Activated B cell treated with CpG ODN at 0.5 μM for 24 hours (primary cell): ENCODE measurements at places on chromosomes 11 and 22. TPM values are rescaled to one million over a fixed set of nuclear protein-coding genes. Genes with fewer than 3 reads are reported as not detected.

CECR2 gene
- total RNA-seq: 1.6 and 2.5 TPM in 2 replicates

PHOX2A gene
- total RNA-seq: not detected in 2 replicates

OVOL1 gene
- total RNA-seq: 0.09 and 0.29 TPM in 2 replicates

DNA sequence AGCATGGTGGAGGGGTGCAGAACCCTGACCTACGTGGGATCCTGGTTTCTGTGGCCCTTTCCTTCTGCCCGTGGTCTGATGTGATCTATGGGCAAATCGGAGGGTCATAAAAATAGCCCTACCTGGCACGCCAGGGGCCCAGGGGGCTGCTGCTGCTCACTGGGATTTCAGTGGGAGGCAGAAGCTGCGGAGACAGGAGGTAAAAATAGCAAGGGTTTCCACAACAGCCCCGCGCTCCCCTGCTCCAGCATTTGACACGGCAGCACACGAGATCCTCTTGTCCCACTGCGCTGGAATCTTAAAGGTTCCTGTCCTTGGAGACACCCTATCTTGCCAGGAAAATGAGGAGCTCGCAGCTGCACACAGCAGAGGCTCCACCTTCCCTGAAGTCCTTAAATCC is 321.2 kb downstream of the CTTN start:
- no peaks in the 10 kb centered on the region for H3K4me1 ChIP-seq
- H3K36me3 ChIP-seq: no peaks in the 10 kb centered on the region
- no peak for DNase-seq

DNA sequence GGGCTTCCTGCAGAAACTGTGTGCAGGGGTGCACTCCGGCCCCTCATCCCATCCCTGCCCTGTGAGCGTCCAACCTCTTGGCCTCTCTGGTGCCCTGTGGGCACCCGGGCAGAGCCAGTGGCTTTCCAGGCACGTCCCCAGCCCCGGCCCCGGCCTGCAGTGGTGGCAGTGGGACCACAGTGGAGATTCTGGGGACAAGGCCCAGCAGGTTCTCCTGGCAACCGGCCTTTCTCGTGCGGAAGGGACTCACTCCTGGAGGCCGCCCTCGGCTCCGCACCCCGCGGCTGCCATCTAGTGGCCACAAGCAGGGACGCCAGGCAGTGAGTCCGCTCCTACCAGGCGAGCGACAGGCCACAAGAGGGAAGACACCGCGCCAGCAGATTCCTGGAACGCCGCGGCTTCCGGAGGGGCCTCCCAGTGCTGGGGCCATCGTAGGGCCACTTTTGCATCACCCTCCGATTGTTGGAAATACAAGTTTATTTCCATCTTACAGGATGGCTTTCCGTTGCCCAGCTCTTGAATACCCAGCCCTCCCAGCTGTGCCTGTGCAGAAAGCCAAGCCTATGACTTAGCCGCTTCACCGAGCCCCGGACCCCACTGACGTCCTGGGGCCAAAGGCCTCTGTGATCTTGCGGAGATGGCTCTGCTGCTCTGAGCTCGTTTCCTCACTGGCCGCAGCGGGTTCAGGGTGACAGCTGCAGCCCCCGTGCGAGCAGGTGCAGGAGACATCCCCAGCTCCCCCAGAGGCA is 357.3 kb downstream of the CTTN start:
- peaks cover 12% of the 10 kb centered on the region for H3K27me3 ChIP-seq
- no peaks in the 10 kb centered on the region for H3K4me1 ChIP-seq
- H3K36me3 ChIP-seq: no peaks in the 10 kb centered on the region
- no peak overlapping the region for H3K4me3 ChIP-seq
- DNase-seq: peak; percentile 42

GRCh38 chr11:66259956-66260355 is 8.5 kb upstream of the RAB1B start:
- H3K4me3 ChIP-seq: no peak overlapping the region
- no peak for DNase-seq
- no peak overlapping the region for H3K27ac ChIP-seq

- no peak for DNase-seq
- peaks cover 57% of the 10 kb centered on the region for H3K4me1 ChIP-seq
- no peak overlapping the region for H3K27ac ChIP-seq
- H3K36me3 ChIP-seq: peaks cover 21% of the 10 kb centered on the region
- H3K4me3 ChIP-seq: no peak overlapping the region
Observed at GRCh38 chr11:7538031-7538430, 24.2 kb downstream of the PPFIBP2 start.

DNA sequence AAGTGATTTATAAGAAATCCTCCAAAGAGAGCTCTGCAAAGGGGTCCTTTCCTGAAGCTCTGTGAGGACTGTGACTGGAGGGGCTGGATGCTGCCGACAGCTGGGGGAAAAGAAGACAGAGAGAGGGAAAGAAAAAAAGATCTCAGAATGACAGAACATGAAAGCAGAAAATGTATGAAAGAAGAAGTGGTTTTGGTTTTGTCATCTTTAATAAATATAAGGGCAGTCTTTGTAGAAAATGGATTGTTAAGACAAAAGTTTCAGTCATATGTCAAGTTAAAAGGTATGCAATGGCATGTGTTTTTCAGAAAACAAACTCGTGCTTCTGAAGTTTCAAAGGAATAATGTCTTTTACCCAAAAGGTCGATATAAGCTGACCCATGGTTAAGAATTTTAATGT is 105.5 kb downstream of the CCDC83 start:
- H3K27me3 ChIP-seq: no peaks in the 10 kb centered on the region
- no peak overlapping the region for H3K4me3 ChIP-seq
- no peaks in the 10 kb centered on the region for H3K4me1 ChIP-seq
- no peak for DNase-seq

DNA sequence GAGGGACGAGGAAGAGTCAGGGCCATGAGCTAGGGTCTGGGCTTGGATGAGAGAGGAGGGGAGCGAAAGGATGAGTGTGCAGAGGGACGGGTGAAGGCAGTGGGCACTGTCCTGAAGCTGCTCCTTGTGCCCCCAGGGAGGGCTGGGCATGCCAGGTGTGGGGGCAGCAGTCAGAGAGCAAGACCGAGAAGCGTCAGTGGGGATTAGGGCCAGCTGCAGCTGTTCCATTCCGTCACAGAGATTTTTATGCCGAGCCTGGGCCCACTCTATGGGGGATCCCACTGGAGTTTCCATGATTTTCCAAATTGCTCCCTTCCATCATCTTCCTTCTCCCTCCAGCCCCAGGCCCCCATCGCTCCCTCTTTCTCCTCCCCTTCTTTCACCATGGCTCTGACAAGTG is 93.2 kb downstream of the NECTIN1 start:
- H3K4me1 ChIP-seq: no peaks in the 10 kb centered on the region
- no peak for DNase-seq
- H3K27me3 ChIP-seq: peaks cover 6% of the 10 kb centered on the region
- H3K36me3 ChIP-seq: no peaks in the 10 kb centered on the region
- no peak overlapping the region for H3K27ac ChIP-seq

GRCh38 chr11:82233201-82233600 is 500.5 kb downstream of the FAM181B start:
- no peak overlapping the region for H3K4me3 ChIP-seq
- no peaks in the 10 kb centered on the region for H3K4me1 ChIP-seq

DNA sequence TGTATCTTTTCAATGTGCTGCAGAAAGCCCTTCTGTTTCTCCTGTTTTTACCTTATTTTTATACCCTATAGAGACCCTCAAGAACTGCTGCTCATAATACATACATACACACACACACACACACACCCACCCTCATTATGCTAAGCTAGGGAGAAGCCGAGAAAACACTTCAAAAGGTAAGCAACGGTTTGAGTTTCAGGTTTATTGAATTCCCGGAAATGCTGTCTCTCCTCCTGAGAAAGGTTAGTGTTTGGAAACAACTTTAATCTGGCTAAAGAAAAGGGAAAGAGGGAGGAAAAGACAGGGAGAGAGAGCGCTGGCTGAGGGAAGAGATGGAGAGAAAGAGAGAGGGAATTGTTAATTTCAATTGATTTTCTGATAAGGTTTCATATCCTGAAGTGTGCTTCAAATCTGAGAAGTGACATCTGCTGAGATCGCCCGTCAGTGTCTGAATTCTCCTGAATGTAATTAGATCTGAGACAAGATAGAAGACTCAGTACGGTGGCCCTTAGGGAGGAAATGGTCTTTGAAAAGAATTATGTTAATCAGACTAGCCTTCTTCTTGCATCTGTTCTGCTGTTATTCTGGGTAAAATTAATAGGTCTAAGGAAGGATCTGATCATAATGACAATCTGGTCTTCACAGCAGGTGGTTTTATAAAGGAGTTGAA is 169.1 kb downstream of the NXPE2 start:
- H3K36me3 ChIP-seq: no peaks in the 10 kb centered on the region
- no peak overlapping the region for H3K4me3 ChIP-seq
- DNase-seq: no peak
- H3K27me3 ChIP-seq: peaks cover 1% of the 10 kb centered on the region
- H3K4me1 ChIP-seq: no peaks in the 10 kb centered on the region

DNA sequence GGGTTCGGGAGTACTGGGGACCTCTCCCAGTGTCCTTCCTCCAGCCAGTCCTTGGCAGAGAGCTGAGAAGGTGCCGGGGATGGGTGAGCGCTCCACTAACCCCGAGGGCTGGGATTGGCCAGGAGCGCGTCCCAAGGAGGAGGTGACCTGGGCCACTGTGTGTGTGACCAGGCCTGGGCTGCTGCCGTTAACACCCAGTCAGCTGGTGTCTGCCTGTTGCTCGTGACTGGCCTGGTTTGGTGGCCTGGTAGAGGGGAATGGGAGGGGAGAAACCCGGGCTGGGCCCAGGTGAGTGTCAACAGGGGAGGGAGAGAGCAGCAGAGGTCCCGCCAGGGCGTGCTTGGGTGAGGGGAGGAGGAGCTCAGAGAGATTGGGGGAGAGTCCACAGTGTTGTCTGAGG is 29.9 kb upstream of the GRAMD4 start:
- peaks cover 84% of the 10 kb centered on the region for H3K4me1 ChIP-seq
- peak overlapping the region; percentile 91 for H3K27ac ChIP-seq
- no peaks in the 10 kb centered on the region for H3K27me3 ChIP-seq
- H3K4me3 ChIP-seq: peak overlapping the region; percentile 32
- no peaks in the 10 kb centered on the region for H3K36me3 ChIP-seq
- DNase-seq: no peak

DNA sequence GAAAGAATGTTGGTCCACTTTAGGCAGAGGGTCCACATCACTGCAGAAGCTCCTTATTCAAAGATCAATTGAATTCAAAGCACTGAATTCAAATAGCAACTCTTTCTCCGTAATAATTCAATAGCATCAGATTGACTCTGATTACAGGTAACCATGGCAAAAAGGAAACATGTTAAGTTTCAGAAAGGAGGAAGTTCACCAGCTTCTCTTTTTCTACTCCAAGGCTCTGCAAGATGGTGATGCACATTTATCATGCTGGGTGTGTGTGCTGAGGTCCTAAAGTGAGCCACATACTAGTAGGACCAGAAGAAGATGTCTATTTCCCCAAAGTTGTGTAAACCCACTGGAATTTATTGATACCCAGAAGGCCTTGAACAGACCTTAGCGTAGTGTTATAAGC is 18.0 kb upstream of the DRD2 start:
- DNase-seq: no peak
- peaks cover 8% of the 10 kb centered on the region for H3K4me1 ChIP-seq
- no peak overlapping the region for H3K27ac ChIP-seq
- H3K36me3 ChIP-seq: no peaks in the 10 kb centered on the region

GRCh38 chr22:37526376-37526775 is 7.2 kb upstream of the CARD10 start:
- no peak for DNase-seq
- no peak overlapping the region for H3K27ac ChIP-seq
- no peaks in the 10 kb centered on the region for H3K4me1 ChIP-seq
- peaks cover 32% of the 10 kb centered on the region for H3K27me3 ChIP-seq
- no peaks in the 10 kb centered on the region for H3K36me3 ChIP-seq
- no peak overlapping the region for H3K4me3 ChIP-seq

DNA sequence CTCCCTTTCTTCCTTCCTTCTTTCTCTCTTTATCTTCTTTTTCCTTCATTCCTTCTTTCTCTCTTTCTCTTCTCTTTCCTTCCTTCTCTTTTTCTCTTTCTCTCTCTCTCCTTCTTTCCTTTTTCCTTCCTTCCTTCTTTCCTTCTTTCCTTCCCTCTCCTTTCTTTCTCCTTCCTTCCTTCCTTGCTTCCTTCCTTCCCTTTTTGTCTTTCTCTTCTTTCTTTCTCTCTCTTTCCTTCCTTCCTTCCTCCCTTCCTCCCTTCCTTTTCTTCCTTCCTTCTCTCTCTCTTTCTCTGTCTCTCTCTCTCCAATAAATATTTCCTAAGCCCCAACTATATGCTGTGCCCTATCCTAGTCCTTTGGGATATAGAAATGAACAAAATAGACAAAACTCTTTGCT is 60.5 kb downstream of the CACNG2 start:
- no peaks in the 10 kb centered on the region for H3K36me3 ChIP-seq
- H3K27ac ChIP-seq: no peak overlapping the region
- H3K4me1 ChIP-seq: no peaks in the 10 kb centered on the region
- peaks cover 45% of the 10 kb centered on the region for H3K27me3 ChIP-seq
- DNase-seq: no peak
